ENCODE measurements at places on chromosomes 7 and 10.

DNA sequence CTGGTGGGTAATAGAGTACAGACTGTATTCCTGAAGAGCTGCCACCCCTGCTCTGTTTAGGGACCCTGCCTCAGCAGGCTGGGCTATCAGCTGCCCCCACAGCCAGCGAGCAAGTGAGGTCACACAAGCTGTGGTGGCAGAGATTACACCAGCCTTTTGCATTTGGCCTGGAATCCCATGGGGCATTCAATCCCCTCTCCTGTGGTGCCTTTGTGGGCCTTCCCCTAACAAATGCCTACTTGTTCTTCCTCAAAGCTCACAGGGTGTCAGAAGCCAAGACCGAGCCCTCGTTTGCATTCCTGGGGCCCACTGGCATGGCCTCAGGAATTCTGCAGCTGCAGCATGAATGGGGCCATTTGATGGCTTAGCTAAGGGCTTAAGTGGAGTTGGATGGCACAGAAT lies 212.7 kb upstream of the PHYHIPL start:
- no peak for DNase-seq

GRCh38 chr10:132420981-132421846 lies 24.2 kb downstream of the PWWP2B start:
- no peak for DNase-seq

GRCh38 chr7:29839302-29839701 lies 33.0 kb downstream of the WIPF3 start:
- DNase-seq: no peak

DNA sequence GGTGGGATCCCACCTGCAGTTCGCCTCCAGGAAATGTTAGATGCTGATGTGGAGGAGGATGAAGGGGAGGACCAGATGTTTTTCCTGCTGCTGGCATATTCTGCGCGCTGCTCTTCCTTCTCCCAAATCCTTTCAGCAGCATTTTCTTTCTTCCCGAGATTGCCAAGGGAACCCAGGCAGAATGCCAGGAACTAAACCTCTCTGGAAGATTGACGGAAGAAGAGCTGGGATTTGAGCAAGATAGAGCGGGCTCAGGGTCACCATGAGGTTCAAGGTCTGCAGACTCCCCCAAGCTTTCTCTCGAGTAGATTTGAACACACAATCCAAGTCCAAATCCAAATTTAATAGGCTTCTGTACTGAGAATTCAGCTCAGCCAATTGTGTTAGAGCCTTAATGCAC lies 345.2 kb upstream of the C7orf33 start:
- no peak for DNase-seq

- no peak for DNase-seq
Observed at GRCh38 chr10:80730522-80730921, 192.8 kb downstream of the SH2D4B start.

- DNase-seq: no peak
Observed at GRCh38 chr10:92734301-92734700, 44.5 kb downstream of the HHEX start.

GRCh38 chr7:28725911-28726310 lies 232.2 kb downstream of the TRIL start:
- no peak for DNase-seq

GRCh38 chr7:4113271-4113670 lies 568.8 kb upstream of the FOXK1 start:
- DNase-seq: no peak

GRCh38 chr10:70889291-70889690 lies 926 bp upstream of the PCBD1 start:
- no peak for DNase-seq

DNA sequence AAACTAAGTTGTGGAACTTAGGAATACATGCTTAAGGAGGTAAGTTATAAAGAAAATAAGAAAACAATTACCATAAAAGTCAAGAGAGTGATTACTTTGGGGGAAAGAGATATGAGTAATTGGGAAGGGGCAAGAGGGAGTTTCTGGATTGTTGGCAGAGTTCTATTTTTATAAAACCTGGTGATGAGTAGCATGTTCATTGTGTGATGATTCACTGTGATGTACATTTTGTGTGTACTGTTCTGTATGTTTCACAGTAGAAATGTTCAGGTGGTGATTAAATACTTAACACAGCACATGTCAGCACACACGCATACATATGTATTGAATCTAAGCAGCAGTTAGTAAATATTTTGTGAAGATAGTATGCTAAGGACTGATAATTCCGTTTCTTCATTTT lies 9.7 kb upstream of the OIT3 start:
- no peak for DNase-seq

GRCh38 chr10:34677591-34677990 lies 137.5 kb downstream of the PARD3 start:
- no peak for DNase-seq

GRCh38 chr7:100102950-100103840 lies 1.8 kb downstream of the AP4M1 start:
- no peak for DNase-seq

- DNase-seq: no peak
Observed at GRCh38 chr10:608331-609261, 80.9 kb downstream of the DIP2C start.

- no peak for DNase-seq
Observed at GRCh38 chr10:6170638-6171037, 32.1 kb upstream of the PFKFB3 start.

- DNase-seq: no peak
Observed at GRCh38 chr7:71009636-71010035, 122.3 kb upstream of the GALNT17 start.

DNA sequence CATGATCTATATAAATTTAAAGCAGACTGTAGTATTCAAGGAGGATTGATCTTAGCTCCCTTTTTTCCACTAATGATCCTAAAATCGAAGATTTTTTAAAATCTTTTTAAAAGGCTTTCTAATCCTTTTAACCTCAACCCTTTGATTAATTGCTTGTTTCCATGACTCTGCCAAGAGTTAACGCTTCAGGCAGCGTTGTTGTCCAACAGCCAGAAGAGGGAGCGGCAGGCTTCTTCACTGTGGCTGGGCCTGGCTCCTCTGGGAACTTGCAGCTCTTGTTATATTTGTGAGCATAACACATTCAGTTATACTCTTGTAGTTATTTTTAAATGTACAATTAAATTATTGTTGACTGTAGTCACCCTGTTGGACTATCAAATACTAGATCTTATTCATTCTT lies 26.3 kb downstream of the CRCP start:
- DNase-seq: no peak

- DNase-seq: no peak
Observed at GRCh38 chr10:50480054-50481007, 143.4 kb downstream of the SGMS1 start.

DNA sequence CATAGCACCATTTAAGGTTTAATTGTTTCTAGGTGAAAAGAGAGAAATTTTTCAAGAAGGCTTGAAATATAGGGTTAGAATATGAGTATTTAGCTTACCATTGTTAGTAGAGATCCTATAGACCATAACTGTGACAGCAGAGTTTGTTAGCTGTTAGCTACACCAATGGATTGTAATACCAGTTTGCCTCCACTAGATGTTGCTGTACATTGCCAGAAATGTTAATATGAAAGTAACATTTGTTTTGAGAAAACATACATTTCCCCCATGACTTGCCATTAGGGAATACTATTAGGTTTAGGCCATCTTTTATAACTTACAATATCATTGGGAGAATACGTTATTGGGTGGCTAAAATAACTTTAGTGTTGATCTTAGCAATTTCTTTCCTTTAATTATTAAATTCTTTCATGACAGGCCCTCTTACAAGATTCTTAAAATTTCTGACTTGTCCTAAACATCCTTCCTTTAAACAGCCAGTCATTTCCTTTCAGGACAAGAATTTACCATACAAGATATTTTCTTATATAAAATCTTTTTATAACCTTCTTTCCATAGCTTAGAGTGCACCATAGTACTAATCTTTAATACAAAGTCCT lies 39.5 kb downstream of the ZNF117 start:
- no peak for DNase-seq

GRCh38 chr7:151715666-151716315 lies 161.1 kb downstream of the PRKAG2 start:
- DNase-seq: no peak

DNA sequence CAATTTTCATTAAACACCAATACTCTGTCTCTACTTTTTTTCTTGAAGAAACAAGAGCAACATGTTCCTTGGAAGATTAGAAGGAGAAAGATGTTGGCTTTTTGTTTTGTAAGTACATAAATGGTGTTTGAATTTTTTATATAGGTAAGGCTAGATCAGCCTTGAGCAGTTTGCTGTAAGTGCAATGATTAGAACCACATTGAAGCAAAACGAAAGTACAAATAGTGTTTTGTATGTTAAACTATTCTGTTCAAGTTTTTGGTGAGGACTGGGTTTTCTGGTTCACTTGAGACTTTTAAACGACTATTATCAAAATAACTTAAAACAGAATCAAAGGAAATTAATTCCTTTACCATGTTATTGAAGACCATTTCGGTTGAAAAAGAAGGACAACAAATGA lies 162.9 kb upstream of the NRP1 start:
- no peak for DNase-seq

DNA sequence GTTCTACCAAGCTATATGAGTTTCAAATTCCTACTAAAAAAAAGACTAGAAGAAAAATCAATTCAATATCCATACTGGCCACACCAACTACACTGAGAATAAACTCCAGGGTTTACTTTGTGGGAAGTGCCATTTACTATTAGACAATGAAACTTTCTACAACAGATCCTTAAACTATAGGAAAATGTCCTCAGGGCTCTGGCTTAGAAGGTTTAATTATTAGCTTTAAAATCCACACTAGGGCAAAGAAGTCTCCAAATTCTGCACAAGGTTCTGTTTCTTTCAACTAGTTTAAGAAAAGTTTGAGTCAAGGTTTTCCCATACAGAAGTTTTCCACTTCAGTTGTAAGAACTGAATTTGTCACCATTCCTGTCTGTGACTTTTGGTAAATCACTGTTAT lies 231.7 kb upstream of the CCDC6 start:
- no peak for DNase-seq

DNA sequence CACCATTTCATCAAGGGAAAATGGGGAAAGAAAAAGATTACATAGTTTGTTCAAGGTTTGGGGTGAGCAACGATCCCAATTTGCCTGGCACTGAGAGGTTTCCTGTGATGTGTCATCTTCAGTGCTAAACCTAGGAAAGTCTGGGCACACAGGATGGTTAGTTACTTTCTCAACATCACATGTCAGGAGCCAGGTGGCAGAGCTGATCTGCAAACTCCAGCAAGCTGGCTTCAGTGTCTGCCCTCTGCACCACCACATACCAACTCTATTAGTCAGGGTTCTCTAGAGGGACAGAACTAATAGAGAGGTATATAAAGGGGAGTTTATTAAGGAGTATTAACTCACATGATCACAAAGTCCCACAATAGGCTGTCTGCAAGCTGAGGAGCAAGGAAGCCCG lies 11.3 kb downstream of the ADAM12 start:
- no peak for DNase-seq

DNA sequence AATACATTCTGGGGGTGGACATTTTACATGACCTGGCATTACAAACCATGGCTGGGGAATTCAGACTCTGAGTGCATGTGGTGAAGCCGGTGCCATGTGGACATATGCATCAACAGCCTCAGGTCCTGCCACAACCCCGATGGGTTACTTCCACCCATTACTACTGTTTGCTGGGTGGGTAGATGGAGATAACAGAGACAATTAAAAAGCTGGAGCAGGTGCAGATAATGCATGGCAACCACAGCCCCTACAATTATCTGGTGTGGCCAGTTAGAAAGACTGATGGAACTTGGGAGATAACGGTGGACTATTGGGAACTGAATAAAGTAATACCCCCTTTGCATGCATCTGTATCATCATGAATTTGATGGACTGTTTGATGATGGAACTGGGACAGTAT lies 21.6 kb upstream of the ADAMTS14 start:
- DNase-seq: no peak
